ENCODE measurements at places on chromosomes 6 and 20.
A peak's percentile ranks its signal among the peaks of the same experiment; 100 is the strongest.

DNA sequence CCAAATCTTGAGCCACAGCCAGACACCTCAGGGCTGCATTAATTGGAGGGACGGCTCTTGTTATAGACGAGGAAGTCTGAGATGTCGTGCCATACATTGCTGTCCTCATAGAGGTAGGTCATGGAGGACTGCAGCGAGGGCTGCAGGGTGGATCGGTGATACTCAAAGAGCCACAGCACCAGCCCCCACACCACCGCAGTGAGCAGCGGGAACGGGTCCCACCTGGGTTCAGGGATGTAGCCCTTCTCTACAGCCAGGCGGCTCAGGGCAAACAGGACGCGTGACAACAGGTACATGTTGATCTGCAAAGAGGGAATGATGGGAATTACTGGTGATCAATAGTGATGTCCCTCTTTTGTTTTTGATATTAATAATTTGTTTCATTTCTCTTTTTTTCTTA is 12.4 kb downstream of the PXMP4 start:
- no peak for DNase-seq

- DNase-seq = no peak
Observed at GRCh38 chr20:53028337-53029007, 56.3 kb downstream of the TSHZ2 start.

DNA sequence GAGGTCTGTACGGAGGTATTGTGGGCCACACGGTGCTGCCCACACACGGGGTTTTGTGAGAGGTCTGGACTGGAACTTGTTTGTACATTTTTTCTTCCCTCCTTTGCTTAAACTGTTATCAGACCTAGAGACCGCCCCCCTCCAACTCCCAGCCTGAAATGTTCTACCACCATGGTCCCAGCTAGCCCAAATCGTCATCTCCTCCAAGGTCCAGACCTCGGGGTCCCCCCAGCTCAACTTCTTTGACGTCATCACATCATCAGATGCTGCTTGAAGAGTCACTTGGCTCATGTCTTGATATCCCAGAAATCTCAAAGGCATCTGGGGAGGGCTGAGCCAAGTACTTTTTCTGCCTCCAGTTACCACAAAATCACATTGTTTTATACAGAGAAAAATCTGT is 2.8 kb upstream of the CCDC170 start:
- no peak for DNase-seq

- no peak for DNase-seq
Observed at GRCh38 chr20:32539817-32540675, 45.1 kb downstream of the NOL4L start.

DNA sequence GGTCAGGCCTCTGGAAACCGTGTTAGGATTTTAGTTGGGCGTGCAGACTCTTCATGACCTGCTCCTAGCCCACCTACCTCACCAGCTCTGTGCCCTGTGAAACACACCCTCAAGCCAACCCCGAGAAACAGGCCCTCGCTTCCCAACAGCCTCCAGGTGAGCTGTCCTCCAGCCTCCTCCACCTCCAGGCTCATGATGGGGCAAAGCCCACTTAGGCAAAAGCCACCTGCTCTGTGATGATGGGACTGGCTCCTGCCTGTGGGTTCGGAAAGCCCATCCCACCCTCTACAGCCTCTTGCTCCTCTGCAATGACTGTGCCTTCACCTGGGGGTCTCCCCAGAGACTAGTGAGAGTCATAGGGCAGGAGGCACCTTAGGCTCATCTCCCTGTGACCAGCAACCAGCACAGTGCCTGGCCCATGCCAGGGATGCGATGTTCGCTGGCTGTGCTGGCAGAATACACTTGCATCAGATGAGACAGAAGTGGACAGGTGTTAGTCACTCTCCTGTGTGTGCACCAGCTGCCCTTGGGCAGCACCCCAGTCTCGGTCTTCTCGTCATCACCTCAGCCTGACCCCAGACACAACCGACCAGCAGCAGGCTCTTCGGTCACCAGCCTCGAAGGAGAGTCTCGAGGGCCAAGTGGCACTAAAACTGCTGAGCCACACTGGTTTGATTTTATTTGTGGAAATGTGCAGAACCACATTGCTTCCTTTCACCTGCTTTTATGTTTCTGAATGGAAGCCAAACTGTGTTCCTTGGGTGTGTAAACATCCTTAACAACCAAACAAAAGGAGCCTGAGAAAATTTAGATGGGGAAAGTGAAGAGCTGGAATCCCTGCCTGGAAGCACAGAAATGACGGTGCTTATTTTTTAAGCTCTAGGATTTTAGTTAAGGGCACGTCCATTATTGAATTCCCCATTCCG is 10.7 kb downstream of the PXDC1 start:
- peak; percentile 98 for DNase-seq

GRCh38 chr6:40247516-40248115 is 313.4 kb upstream of the MOCS1 start:
- no peak for DNase-seq

DNA sequence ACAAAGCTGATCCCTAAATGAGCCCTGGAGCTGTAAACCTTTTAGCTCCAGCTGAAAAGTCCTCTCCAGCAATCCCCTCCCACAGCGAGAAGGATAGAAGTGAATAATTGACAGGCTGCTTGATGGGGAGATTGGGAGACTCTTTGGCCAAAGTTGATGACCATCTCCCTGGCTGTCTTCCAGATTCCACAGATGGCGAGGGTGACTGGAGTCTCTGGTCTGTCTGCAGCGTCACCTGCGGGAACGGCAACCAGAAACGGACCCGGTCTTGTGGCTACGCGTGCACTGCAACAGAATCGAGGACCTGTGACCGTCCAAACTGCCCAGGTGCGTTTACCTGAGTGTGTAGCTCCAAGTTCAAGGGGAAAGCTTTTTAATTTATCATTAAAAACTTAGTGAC is 67.3 kb downstream of the ISM1 start:
- no peak for DNase-seq

DNA sequence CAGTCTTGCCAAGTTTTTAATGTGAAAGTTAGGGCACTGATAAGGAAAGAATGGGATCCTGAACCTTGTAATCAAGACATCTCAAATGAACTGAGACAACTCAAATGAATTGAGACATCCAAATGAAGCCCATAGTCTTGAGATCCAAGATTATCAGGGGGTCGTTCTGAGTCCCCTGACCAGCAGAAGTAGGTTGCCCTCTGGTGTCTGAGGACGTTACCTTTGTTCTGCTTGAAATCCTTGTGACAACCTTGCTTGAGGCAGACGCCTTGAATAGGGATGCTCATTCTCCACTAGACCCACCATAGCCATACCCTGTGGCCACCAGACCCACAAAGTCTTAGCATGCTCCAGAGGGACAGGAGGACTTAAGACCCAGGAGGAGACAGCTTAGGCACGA is 37.7 kb downstream of the ZBTB9 start:
- DNase-seq = no peak

DNA sequence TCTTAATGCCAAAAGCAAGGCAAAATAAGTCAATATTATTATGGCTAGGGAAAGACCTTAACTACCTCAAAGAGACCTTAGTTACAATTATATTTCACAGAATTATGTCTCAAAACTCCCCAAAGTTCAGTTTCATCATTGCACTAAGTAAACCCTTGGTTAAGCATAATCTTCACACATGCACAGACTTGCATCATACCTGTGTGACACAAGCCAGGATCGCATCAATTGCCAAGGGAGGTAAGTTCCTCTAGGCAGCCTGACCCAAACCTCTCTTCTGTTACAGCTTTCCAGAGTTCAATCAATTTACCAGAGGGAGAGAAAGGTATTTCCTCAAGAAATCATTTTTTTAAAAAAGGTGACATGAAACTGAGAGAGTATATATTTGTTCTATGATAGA is 31.9 kb upstream of the PRSS35 start:
- DNase-seq = no peak

DNA sequence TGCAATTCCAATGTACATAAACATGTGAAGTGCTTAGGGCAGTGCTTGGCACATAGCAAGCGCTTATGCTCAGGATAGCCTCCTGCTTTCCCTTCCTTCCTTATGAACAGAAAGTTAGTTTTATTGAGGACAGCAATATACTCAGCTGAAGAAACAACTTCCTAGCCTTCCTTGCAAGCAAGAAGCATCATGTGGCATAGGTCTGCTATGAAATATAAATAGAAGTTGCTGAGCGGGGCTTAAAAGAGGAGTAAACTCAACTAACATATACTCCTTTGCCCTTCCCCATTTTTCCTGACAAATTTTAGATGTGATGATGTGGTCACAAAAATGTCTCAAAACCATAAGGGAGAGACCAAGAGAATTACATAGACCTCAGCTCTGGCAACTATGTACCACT is 98.9 kb downstream of the KIF16B start:
- no peak for DNase-seq

DNA sequence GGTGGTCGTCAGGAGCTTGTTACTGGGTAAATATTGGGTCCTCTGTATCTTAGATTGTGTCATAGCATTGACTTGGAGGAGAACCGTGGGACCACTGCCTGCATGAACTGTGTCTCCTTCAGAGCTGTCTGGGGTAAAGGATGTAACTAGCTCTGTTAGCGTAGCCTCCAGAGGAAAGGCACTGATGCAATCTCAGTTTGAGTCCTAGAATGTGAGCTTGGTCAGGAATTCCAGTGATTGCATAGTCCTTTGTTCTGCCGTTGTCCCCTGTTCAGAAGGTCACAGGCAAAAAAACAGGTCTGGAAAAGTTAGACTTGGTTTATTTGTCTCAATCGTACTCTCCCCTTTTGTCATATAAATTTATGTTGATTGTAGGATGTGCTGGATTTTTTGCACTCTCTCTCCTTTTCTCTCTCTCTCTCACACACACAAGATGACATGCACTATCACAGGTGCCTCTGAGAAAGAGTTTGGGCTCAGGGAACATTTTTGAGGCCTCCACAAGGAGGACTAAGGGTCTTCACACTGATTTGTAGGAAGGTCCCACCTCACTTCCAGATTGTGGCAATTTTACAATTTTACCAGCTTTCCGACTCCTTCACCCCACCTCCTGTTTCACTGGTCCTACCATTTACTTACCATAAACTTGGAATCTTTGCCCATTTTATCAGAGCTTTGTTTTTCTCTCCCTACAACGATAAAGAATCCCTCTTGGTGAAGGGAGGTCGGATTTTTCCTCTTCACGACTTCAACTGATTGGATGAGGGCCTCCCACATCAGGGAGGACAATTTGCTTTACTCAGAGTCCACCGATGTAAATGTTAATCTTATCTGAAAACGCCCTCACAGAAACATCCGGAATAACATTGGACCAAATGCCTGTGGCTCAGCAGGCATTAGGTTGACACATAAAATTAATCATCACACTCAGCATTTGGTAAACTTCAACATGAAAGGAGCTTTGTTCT is 7.0 kb upstream of the DACT2 start:
- no peak for DNase-seq

DNA sequence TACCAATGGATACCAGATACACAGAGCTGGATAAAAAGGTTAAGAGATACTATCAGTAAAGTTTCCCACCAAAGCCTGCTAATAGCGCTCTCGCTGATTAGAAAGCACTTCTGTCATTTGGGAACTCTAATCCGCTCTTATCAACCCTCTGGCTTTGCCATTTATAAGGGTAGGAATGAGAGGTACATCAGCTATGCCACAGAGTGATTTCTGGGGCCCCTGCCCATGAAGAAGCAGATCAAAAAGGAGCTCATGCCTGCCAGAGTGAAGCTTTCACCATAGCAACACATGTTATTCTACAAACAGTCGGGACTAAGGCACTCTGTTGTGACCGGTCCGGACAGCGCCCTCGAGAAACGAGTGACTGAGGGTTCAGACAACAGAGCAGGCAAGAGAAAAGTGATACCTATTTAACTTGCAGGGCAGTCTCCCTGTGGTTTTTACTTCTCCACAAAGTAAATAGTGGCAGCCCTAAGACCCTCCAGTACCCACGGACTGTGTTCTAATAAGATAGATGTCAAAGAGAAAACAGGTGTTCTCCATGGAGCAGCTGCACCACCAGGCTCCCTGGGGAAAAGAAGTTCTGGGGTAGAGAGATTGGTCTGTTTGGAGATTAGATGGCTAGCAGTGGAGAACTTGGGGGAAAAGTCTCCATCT is 5.6 kb downstream of the TRAM2 start:
- no peak for DNase-seq
